ENCODE measurements at places on chromosomes 6 and 20.

DNA sequence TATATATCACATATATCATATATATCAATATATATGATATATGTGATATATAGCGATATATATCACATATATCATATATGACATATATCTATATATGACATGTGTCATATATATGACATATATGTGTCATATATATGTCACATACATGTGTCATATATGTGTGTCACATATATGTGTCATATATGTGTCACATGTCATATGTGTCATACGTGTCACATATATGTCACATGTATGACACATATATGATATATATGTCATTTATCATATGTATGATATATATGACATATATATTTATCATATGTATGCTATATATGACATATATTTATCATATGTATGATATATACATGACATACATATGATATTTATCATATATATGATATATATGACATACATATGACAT lies 27.6 kb upstream of the ZNF292 start:
- no peak for DNase-seq

GRCh38 chr6:115948751-115949150 lies 111.9 kb downstream of the FRK start:
- no peak for DNase-seq

GRCh38 chr6:31575952-31576685 lies 754 bp downstream of the TNF start:
- DNase-seq, result no peak

DNA sequence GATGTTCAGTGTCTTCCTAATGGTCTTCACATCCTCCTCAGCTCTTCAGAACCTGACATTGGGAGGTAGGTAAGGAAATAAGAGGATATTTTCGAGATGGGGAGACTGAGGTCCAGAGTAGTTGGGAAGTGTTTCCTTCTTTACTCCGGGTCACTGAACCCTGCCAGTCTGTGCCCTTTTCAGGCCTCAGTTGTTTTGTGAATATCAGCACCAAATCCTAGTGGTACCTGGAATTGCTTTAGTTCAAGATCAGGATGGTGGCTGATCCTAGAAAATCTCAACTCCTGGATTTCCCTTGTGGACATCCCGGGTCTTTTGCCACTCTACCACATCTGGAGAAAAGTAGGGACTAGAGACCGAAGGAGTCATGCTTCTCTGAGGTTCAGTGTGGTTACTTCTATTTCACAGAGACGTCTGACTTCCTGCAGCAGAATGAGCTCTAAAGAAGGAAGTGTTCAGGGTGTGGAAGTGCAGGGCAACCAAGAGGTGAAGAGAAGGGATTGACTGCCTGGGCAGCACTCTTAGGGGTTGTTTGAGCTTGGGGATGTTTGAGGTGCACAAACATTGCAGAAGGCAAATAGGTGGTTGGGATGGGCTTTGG lies 995 bp downstream of the STK4 start:
- no peak for DNase-seq

DNA sequence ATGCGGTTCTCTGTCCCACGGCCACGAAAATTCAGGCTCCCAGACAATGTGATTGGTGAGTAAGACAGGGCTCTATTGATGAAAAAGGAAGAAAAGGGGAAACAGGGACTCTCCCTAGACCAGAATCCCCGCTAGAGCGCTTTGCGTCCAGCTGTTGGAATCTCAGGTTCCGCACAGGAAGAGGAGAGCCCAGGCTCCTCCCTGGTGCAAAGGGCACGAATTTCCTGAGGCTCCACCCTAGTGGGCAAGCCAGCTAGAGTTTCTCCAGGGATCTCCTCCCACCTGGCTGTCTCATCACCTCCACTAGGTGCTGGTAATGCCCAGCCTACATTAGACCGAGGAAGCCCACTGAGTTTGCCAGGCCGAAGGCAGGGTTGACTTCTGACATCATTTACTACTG lies 135.9 kb upstream of the SOX4 start:
- DNase-seq, result no peak

- DNase-seq, result no peak
These were observed 86.6 kb downstream of the ZFAND3 start for GRCh38 chr6:37906121-37906520.

DNA sequence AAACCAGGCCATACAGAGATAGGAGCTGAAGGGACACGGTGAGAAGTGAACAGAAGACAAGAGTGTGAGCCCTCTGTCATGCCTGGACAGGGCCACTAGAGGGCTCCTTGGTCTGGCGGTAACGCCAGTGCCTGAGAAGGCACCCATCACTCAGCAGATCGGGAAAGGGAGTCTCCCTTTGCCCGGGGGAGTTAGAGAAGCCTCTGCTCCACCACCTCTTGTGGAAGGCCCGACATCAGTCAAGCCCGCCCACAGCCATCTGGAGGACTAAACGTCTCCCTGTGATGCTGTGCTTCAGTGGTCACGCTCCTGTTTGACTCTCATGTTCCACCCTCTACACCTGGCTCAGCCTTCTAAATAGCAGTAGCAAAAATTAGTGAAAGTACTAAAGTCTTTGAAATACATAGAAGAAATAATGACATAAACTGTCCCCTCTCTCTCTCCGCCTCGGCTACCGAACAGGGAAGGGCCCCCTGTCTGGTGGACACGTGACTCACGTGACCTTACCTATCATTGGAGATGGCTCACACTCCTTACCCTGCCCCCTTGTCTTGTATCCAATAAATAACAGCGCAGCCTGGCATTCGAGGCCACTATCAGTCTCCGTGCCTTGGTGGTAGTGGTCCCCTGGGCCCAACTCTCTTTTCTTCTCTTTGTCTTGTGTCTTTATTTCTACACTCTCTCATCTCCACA lies 66.7 kb downstream of the RPP21 start:
- DNase-seq, result peak; percentile 51

- DNase-seq, result no peak
These were observed 183.5 kb upstream of the OLIG3 start for GRCh38 chr6:137677709-137678108.

DNA sequence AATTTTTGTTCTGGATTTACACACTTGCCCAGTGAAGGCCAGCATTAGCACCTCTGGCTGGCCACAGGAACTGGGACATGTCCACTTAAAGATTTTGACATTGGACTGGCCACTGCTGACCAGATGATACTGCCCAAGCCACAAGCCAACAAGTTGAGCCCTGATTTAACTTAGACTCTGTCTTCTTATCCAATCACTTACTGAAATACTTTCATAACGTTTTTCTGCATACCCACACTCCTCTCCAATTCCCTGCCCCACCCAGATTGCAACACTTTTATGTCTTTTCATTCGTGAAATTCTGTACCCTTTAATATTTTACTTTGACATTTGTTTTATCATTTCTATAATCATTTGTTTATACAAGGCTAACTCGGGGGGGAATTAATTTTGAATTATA lies 170.3 kb upstream of the TAB2 start:
- no peak for DNase-seq

DNA sequence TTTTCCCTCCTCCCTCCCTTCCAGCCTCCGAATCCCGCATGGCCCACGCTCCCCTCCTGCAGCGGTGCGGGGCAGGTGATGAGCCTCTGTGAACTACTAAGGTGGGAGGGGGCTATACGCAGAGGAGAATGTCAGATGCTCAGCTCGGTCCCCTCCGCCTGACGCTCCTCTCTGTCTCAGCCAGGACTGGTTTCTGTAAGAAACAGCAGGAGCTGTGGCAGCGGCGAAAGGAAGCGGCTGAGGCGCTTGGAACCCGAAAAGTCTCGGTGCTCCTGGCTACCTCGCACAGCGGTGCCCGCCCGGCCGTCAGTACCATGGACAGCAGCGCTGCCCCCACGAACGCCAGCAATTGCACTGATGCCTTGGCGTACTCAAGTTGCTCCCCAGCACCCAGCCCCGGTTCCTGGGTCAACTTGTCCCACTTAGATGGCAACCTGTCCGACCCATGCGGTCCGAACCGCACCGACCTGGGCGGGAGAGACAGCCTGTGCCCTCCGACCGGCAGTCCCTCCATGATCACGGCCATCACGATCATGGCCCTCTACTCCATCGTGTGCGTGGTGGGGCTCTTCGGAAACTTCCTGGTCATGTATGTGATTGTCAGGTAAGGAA lies at the start of gene OPRM1:
Gene OPRM1, plus strand, starts transcription at position 10 of the 612 bp plus-strand sequence. Its CDS starts 305 bp downstream, at position 315.
- no peak for DNase-seq

GRCh38 chr20:43548273-43548880 lies 10.4 kb upstream of the SGK2 start:
- DNase-seq, result no peak

GRCh38 chr20:15674253-15675060 lies 898.8 kb downstream of the KIF16B start:
- no peak for DNase-seq

- DNase-seq, result no peak
These were observed 24.0 kb downstream of the ACSS1 start for GRCh38 chr20:25033924-25034300.

- no peak for DNase-seq
These were observed 63.6 kb downstream of the RIPOR3 start for GRCh38 chr20:50627747-50628146.

GRCh38 chr6:107999341-107999740 lies 41.3 kb upstream of the SEC63 start:
- DNase-seq, result no peak

DNA sequence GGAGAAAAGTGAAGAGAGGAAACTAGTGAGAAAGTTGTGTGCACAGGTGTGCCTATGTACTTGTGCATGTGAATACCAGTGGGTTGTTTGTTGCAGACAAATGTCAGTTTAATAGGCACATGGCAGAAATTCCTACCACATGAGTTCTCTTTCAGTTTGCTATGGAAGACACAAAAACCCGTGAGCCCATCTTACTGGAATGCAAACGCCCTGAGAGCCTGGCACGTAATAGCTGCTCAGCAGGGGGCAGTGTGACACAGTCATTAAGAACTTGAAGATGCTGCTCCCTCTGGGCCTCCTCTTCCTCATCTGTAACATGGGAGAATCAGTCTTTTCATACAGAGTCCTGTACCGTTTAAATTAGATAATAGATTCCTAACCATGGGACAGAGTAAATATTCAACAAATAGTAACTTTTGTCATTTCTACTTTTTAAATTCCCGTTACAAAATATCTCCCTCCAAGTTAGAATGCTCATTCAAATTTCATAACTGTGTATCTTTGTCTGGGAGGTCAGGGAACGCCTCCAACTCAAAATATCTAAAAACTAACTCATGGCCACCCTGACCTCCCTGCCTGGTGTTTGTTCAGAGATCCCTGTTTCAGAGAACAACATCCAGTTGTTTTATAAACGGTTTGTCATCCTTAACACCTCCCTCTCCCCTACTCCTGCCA lies 802.9 kb downstream of the MAFB start:
- DNase-seq, result no peak

- DNase-seq, result no peak
These were observed 12.2 kb upstream of the ZBTB46 start for GRCh38 chr20:63843222-63843621.

DNA sequence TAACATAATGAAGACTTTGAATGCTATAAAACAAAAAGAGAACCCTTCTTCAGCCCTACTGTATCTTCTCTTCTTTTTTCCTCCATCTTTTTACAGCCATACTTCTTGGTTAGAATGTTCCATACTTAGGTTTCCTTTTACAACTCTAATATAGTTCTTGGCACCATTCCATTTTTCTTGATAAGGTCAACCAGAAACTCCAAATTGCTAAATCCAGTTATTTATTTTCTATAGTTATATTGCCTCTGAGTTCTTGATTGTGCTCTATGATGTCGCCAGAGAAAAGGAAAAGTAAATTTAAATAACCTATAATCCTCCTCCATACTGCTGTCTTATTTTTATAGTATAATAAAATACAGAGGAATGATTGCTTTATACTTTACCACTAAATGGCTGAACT lies 26.7 kb upstream of the COL10A1 start:
- no peak for DNase-seq

DNA sequence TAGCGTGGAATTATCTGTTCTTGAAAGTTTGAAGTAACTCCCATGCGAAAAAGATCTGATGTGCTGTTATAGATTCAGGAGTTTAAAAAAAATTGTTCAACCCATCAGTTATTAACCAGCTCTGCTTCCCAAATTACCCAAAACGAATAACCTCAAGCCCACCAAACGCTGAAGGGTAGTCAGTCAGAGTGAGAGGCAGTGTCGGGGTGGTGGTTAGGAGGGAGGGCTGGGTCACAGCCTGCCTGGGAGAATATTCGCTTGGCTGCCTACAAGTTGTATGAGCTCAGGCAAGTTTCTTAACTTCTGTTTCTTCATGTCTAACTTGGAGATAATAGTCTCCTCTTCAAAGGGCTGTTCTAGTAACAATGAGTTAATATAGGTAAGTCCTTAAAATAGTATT lies 114.6 kb downstream of the JPH2 start:
- DNase-seq, result no peak

GRCh38 chr20:53162251-53162835 lies 190.2 kb downstream of the TSHZ2 start:
- DNase-seq, result no peak

GRCh38 chr6:15907914-15908518 lies 220.9 kb upstream of the MYLIP start:
- DNase-seq, result no peak

DNA sequence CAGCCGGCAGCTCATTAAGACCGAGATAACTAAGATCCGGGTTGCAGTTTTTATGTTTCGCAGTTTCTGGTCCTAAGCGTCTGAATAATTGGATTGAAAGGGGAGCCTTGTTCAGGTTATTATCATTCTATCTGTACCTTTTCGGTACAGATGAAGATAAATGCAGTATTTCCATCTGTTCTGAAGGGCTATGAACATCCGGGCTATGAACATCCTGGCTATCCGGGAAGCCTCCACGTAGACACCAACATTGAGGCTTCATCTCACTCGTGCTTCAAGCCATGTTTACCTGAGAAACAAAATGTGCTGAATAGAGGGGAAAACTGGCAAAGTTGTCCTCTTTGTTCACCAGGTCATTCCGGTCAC lies 399 bp upstream of the REPS1 start:
- no peak for DNase-seq

- DNase-seq, result no peak
These were observed 1.6 kb downstream of the HMGN3 start for GRCh38 chr6:79232696-79233462.

DNA sequence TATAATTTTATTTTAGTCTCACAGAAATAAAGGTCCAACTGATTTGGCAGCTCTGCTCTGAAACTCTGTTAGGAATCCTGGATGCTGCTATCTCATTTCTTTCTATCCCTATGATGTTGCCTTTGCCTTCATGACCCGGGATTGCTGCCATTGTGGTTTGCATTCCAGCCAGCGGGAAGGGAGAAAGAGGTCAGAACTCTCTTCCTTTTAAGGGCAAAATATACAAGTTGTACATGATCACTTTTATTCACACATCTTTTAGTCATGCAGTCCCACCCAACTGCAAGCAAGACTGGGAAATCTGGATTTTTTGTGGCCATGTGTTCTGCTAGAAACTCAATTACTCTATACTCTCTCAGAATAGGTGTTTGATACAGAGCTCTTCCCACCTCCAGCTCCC lies 263.1 kb upstream of the ZFP64 start:
- no peak for DNase-seq

GRCh38 chr6:168039849-168040248 lies 39.2 kb downstream of the FRMD1 start:
- no peak for DNase-seq

GRCh38 chr20:23595941-23596340 lies 9.8 kb downstream of the CST9 start:
- DNase-seq, result no peak
